ENCODE measurements at places on chromosomes 2 and 18.

- DNase-seq: no peak
Observed at GRCh38 chr18:57497372-57498294, 62.5 kb downstream of the ONECUT2 start.

GRCh38 chr2:156379071-156379470 is 46.5 kb upstream of the NR4A2 start:
- DNase-seq: no peak

DNA sequence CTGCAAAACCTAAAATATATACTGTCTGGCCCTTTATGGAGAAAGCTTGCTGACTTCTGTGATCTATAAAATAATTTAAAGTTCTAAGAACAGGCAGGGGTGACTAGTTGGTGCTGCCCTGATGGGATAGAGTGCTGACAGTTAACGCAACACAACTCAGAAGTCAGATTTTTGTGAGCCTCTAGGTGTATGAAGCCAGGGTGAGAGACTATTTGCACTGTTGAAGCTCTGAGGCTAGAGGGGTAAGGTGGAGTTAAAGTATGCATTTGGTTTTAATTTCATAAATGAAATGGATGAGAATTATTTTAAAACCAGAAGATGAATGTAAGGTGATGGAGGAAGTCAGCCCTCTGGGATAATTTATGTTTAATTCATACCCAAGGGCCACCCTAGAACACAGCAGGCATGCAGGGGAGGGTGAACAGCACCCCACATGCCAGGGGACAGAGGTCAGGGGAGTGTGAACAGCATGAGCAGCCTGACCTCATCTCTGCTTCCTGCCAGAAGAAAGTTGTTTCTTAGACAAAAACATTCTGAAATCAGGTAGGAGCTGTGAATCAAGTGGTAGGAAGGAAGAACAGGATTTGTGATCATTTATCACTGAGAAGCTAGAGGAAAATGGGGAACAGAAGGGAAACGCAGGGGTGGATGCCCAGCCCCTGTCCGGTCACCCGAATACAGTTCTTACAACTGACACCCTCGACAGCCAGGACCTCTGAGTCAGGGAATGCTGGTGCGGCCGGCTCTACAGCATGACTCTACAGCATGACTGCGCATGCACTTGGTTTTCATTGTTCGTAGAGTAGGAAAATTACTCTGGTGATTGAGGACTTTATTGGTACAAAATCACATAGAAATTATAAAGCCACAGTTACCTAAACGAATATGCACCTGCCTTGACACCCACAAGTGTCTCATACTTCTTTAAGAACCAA is 93.1 kb downstream of the MBP start:
- DNase-seq: no peak

- no peak for DNase-seq
Observed at GRCh38 chr2:9463698-9464034, 10.7 kb upstream of the IAH1 start.

- DNase-seq: no peak
Observed at GRCh38 chr2:168054657-168055056, 192.7 kb downstream of the STK39 start.

GRCh38 chr2:62992561-62992960 is 58.1 kb upstream of the OTX1 start:
- DNase-seq: no peak

Data from CD4-positive, alpha-beta T cell treated with Interleukin-10 for 1 hour (primary cell).